ENCODE measurements at places on chromosomes 1 and 21.

GRCh38 chr1:218660678-218661053, 315.5 kb downstream of the TGFB2 start:
- DNase-seq, result no peak

GRCh38 chr1:201109651-201110050, 2.6 kb downstream of the CACNA1S start:
- DNase-seq, result no peak

DNA sequence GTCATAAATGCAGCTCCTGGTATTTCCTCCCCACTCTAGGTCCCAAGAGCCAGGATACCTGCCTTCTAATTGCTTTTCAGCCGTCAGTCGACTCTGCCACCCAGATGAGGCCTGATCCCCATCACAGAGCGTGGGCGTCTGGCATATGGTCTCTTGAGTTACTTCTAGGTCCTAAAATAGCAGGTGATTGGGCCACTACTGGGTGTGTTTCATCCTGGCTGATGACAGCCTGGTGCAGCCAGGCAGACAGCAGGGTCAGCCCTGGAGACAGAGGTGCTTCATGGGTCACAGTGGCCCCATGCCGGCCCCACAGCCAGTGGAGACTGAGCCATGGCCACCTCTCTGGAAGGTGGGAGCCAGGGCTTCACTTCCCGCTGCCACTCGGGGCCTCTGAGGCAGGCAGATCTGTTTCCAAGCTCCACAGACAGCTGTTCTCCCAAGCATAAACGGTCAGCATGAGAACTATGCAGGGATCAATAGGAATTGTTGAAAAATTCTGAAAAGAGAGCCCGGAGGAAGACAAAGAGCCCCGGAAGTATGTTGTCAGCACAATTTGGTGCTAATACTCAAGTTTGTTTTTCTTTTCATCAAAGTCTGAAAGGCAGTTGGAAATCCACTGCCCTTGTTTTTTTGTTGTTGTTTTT, 83.0 kb downstream of the MAN1C1 start:
- no peak for DNase-seq

- DNase-seq, result no peak
Measured at GRCh38 chr1:175388285-175388684, 195.7 kb upstream of the KIAA0040 start.

DNA sequence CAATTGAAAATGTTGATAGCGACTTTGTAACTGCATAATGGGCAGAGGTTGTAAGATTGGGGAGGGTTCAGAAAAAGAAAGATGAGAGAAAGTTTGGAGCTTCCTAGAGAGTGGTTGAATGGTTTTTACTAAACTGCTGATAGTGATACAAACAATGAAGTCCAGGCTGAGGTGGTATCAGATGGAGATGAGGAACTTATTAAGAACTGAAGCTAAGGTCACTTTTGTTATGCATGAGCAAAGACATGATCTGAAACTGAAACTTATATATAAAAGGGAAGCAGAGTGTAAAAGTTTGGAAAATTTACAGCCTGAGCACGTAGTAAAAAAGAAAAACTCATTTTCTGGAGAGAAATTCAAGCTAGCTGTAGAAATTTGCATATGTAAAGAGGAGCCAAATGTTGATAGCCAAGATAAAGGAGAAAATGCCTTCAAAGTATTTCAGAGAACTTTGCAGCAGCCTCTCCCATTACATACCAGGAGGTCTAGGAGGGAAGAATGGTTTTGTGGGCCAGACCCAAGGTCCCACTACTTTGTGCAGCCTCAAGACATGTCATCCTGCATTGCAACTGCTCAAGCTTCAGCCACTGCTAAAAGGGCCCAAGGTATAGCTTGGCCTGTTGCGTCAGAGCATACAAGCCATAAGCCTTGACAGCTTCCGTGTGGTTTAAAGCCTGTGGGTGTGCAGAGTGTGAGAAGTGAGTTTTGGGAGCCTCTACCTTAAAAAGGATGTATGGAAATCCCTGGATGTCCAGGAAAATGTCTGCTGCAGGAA, 843.9 kb downstream of the AMY1C start:
- no peak for DNase-seq

Data from activated CD4-positive, CD25-positive, alpha-beta regulatory T cell (primary cell).